Right cardiac atrium (tissue), 5 donors: ENCODE measurements at places on chromosomes 2 and 18. TPM values are rescaled to one million over a fixed set of nuclear protein-coding genes. Genes with fewer than 3 reads are reported as not detected.

Gene TPO
- 1.4 TPM for polyA plus RNA-seq

Gene TUBA3D
- 28.0 TPM for polyA plus RNA-seq

Gene IL36G
- not detected for polyA plus RNA-seq

Gene GPR55
- not detected for polyA plus RNA-seq

Gene DTNA
- polyA plus RNA-seq, result 131 TPM
